Activated CD4-positive, alpha-beta T cell treated with anti-CD3 and anti-CD28 coated beads, Interleukin-2, amount 10 ng/mL, durations not matched to agents 24 days and 14 days (primary cell): ENCODE measurements at places on chromosomes 3 and 15. TPM values are rescaled to one million over a fixed set of nuclear protein-coding genes. Genes with fewer than 3 reads are reported as not detected.

Gene SLC2A2
- not detected in 2 replicates for total RNA-seq

Gene ZPLD1
- not detected in 2 replicates for total RNA-seq

Gene SLC28A2
- total RNA-seq = not detected in 2 replicates

Gene PARP15
- total RNA-seq = 10.8 and 12.1 TPM in 2 replicates

Gene TMA7
- 272 and 275 TPM in 2 replicates for total RNA-seq

Gene COL7A1
- 0.56 and 0.62 TPM in 2 replicates for total RNA-seq

Gene SERPINI2
- total RNA-seq = not detected in 2 replicates

Gene CYP8B1
- not detected in 2 replicates for total RNA-seq

Gene MYO5A
- total RNA-seq = 19.8 and 23.7 TPM in 2 replicates

Gene SI
- total RNA-seq = not detected in 2 replicates

Gene ADCY5
- total RNA-seq = not detected in 2 replicates

Gene SLC22A14
- total RNA-seq = not detected in 2 replicates

Gene ZNF660
- 0.17 and 0.30 TPM in 2 replicates for total RNA-seq

Gene SLC28A1
- total RNA-seq = not detected in 2 replicates

Gene PRICKLE2
- total RNA-seq = not detected in 2 replicates

Gene PLA2G4D
- not detected in 2 replicates for total RNA-seq

Gene GOLGA8M
- total RNA-seq = 0.54 TPM in 1 of 2 replicates, not detected in the other

Gene AADAC
- total RNA-seq = not detected in 2 replicates

Gene GOLGA8H
- 0.12 TPM in 1 of 2 replicates, not detected in the other for total RNA-seq

Gene ITIH1
- not detected in 2 replicates for total RNA-seq

Gene LSAMP
- not detected in 2 replicates for total RNA-seq

Gene CPNE4
- not detected in 2 replicates for total RNA-seq

Gene SIDT1
- 8.5 and 11.5 TPM in 2 replicates for total RNA-seq

Gene AADACL2
- not detected in 2 replicates for total RNA-seq

Gene CILP
- total RNA-seq = 0.02 TPM in 2 replicates
